ENCODE measurements at places on chromosomes 1 and 21.

DNA sequence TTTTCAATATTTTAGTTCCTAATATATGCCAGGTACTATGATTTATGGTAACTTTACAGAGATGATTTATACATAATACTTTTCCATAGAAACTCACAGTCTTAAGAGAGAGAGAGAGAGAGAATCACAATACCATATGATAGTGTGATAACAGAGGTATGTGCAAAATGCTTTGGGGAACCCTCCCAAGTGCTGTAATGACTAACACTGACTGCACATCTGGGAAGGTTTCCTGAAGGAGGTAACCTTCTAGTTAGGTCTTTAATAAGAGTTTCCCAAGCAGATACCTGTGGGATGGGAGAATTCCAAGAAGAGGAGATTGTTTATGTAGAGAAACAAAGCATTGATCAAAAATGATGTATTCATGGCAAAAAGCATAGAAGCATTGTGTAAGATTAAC is 34.6 kb upstream of the PIGC start:
- no peak for DNase-seq

GRCh38 chr1:23809751-23810171 is 9.2 kb upstream of the GALE start:
- DNase-seq: no peak

- DNase-seq: no peak
Observed at GRCh38 chr1:92826792-92827191, 5.0 kb upstream of the RPL5 start.

DNA sequence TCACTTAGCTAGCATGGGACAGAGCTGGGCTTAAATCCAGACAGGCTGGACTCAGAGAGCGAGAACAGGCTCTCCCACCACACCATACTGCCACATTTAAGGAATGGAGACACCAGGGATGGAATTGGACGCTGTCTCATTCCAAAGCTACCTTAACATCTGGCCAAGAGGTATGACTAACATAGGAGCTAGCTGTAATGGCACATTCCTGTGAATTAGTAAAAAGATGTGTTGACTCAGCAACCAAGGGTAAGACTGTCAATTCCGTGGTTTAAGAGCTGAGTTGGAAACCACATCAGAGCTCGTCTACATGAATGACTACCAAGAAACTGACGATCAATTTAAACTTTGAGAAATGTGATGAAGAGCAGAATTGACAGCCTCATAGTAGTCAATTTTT is 8.3 kb upstream of the TNFRSF9 start:
- no peak for DNase-seq

GRCh38 chr1:55893155-55893554 is 678.0 kb upstream of the USP24 start:
- DNase-seq: no peak

- no peak for DNase-seq
Observed at GRCh38 chr1:178066908-178067614, 26.8 kb upstream of the RASAL2 start.

DNA sequence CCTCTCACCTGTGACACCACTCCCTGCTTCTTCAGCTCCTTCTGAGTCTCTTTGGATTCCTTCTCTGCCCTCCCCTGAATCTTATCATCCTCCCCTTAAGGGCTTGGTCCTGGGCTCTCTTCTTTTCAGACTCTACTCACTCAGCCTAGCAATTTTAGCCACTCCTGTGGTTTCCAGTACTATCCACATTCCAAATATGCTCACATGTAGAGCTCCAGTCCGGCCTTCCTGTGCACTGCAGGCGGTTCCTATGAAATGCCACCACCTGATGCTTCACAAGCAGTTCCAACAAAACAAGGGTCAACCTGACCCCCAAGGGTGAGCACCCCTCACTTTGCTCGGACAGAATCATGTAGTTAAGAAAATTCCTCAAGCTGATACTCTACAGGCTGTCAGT is 35.9 kb downstream of the MAB21L3 start:
- DNase-seq: no peak

DNA sequence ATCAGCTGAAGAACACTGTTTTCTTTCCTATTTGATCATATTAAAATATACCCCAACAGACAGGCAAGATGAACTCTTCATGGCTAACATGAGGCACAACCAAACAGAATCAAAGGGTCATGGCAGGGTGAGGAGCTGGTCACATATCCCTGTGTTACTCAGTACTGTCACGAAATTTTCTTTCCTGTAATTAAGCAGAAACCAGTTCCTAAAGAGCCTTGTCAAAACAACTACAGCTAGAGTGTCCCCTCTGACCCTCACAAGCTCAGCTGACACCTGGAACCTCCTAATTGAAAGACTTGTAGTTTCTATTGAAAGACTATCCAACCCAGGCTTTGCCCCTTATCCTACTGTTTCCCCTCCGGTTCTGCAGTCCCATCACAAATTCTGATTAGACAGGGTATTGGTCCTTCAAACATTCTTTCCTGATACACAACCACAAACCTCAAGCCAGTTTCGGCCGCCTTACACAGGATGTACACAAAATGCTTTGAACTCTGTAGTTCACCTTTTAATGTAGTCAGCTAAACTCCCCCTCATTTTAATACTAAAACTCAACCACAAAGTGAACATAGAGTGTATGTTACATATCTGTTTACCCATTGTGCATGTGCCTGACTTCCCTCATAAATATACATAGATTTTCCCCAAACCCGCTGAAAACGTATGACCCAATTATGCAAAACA is 651.9 kb downstream of the MRPL39 start:
- no peak for DNase-seq

GRCh38 chr1:226110249-226111097 is 48.0 kb downstream of the H3-3A start:
- DNase-seq: no peak

DNA sequence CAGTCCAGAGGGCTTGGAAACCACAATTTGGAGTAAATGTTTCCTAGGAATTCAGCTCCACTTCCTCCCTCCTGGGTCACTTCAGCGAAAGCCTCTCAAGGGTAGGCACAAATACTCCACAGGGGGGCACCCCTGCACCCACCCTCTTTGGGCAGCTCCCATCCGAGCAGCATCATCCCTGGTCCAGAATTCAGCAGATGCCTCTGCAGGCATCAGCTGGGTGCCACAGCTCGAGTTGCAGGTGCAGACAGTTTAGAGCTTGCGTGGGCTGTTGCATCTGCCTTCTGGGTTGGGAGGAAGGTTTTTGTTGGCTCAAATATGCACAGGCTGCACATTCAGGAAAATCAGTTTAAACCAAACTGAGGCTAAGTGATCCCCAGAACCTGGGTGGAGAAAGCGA is 25.0 kb downstream of the KANK4 start:
- no peak for DNase-seq

- DNase-seq: no peak
Observed at GRCh38 chr1:31524186-31524901, 52.0 kb upstream of the TINAGL1 start.

- DNase-seq: no peak
Observed at GRCh38 chr1:17635276-17635675, 95.8 kb downstream of the ARHGEF10L start.

DNA sequence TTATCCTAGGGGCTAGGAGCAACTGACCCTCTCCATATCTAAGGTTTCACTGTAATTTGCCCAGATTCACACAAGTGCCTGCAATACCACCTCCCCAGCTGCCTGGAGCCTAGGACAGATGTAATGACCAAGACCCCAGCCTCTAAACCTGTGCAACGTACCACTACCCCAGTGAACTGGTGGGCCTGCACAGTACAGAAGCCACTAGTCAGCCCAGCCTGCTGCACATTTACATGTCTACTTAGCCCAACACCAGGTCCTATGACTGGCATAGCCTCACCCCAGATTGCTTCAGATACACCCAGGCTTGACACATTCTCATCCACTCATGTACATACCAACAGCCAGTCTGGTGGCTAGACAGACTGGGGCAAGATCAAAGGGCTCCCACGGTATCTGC is 1336.6 kb downstream of the BRINP3 start:
- DNase-seq: no peak

DNA sequence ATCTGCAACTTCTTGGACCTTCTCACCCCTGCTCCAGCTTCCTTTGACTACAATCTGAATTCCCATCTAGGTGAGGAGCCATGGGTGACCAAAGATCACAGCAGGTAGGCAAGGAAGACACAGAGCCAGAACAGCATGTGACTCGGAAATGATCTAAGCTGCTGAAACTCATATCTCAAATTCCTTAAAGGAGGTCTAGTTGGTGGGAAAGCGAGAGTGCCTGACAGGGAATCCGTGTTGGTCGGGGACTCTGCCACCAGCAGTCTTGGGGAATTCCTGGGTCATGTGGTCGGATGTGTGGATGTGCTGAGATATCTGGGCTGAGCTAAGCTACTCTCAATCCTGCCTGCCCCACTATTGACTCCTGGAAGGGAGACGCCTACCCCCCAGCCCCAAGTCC is 3.2 kb upstream of the NUAK2 start:
- no peak for DNase-seq

GRCh38 chr1:198687429-198687828 is 48.6 kb downstream of the PTPRC start:
- no peak for DNase-seq

GRCh38 chr1:223662943-223663342 is 2.6 kb downstream of the CAPN8 start:
- DNase-seq: no peak

GRCh38 chr1:6535214-6535613 is 19.1 kb downstream of the NOL9 start:
- DNase-seq: no peak

DNA sequence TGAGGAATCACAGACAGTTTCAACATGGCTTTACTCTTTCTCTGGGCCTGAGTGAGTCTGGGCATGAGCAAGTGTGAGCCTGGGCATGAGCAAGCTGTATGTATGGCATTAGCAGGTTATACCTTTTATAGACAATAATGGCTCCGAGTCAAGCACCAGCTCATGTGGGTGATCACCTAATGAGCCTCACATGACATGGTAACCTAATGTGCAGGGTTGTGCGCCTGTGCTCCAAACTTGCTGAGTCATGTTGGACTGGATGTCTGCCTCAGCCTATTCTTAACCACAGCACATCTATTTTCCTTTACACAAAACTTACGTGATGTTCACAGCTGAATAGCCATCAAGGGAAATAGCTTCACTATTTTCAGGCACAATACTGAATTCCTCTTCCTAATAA is 236.2 kb upstream of the NRIP1 start:
- DNase-seq: no peak

GRCh38 chr1:93991271-93991670 is 82.0 kb upstream of the GCLM start:
- DNase-seq: no peak

- no peak for DNase-seq
Observed at GRCh38 chr1:28640766-28641165, 2.1 kb downstream of the TAF12 start.

DNA sequence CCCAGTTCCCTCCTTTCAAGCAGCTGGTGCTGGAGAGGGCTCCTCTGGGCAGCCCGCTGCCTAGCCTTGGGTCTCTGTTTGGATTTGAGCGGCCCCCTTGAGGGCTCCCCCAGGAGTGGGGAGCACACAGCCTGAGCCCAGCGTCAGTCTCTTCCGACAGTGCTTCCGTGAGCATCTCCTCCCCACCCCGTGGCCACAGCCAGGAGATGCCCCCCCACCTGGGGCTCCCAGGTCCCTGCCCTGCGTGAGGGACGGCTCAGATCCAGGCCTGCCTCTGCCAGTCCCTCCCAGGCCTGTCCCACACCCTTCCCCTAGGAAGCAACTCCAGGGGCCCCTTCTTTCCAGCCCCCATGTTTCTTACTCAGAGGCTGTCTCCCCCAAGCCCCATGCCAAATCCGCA is 3.5 kb downstream of the SAMD11 start:
- DNase-seq: no peak

Data from anterior cingulate cortex (tissue), 58 donors.